ENCODE measurements at places on chromosomes 3 and 15.

- DNase-seq, result no peak
Measured at GRCh38 chr3:177351757-177352158, 154.5 kb upstream of the TBL1XR1 start.

DNA sequence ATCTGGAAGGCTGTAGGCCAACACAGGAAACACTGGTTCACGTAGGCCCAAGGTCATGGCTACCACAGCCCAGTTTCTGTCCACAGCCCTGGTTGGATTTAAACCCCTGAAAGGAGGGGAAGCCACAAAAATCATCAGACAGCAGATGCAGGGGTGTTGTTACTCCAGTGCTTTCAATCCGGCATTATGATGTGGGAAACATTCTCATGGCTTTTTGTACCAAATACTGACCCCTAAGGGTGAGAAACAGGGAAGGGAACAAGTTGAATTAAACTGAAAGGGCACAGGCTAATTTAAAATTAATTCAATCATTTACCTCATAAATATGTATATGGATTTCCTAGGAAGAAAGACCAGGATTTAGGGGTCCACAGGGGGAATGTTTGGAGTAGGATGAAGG lies 375.6 kb downstream of the CTNNB1 start:
- no peak for DNase-seq

DNA sequence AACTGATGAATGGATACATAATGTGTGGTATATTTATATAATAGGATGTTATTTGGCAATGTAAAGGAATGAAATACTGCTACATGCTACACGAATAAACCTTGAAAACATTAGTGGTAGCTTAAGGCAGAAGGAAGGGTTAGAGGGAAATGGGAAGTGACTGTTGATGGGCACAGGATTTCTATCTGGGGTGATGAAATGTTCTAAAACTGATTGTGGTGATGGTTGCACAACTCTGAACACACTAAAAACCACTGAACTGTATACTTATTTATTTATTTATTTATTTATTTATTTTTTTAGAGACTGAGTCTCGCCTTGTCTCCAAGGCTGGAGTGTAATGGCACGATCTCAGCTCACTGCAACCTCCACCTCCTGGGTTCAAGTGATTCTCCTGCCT lies 24.8 kb upstream of the SHISA5 start:
- no peak for DNase-seq

- no peak for DNase-seq
Measured at GRCh38 chr3:99396651-99397275, 241.6 kb upstream of the COL8A1 start.

GRCh38 chr3:55629432-55629831 lies 142.3 kb upstream of the WNT5A start:
- no peak for DNase-seq

DNA sequence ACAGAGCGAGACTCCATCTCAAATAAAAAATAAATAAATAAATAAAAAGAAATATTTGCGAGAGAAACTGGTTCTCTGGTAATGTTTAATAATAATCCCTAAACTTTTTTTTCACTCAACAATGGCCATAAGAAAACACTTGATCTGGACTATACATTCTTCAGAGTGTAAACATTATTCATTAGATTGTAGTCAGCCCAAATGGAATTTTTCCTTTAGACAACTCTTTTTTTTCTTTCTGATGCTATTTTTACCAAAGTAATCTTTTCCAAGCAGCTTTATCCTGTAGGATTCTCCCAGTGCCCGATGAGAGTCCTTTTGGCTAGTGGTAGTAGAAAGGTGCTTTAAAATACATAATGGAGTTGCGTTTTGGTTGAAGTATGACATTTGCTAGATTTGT lies 90.4 kb downstream of the NEDD4 start:
- no peak for DNase-seq
